Occipital lobe (tissue), 3 donors: ENCODE measurements at places on chromosomes 3 and 15.

GRCh38 chr3:9681723-9682081 lies 21.9 kb upstream of the CPNE9 start:
- DNase-seq = no peak

DNA sequence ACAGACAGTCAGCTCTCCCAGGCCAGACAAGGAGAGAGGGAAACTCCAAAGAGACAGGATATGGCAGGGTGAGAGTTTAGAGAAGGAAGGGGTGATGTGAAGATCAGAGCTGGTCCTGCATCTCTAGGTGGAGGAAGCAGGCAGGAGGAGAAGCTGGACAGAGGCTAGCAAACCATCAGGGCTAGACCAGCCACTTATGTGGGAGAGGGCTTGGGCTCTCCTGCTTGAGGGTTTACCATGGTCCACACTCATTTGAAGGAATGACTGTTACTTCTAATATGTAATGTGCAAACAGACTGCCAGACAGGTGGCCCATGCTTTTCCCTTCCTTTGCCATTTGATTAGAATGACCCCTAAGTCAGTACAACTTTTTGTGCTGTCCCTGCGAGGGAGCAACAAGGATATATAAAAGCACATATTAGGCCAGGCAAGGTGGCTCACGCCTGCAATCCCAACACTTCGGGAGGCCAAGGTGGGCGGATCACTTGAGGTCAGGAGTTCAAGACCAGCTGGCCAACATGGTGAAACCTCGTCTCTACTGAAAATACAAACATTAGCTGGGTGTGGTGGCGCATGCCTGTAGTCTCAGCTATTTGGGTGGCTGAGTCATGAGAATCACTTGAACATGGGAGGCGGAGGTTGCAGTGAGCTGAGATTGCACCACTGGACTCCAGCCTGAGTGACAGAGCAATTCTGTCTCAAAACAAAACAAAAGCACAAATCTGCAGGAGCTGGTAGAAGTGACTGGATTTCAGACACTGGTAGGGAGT lies 41.0 kb upstream of the MANF start:
- no peak for DNase-seq

GRCh38 chr3:123984350-123984749 lies 7.6 kb downstream of the ROPN1 start:
- DNase-seq = no peak

GRCh38 chr15:73996939-73997338 lies 2.4 kb downstream of the PML start:
- no peak for DNase-seq

DNA sequence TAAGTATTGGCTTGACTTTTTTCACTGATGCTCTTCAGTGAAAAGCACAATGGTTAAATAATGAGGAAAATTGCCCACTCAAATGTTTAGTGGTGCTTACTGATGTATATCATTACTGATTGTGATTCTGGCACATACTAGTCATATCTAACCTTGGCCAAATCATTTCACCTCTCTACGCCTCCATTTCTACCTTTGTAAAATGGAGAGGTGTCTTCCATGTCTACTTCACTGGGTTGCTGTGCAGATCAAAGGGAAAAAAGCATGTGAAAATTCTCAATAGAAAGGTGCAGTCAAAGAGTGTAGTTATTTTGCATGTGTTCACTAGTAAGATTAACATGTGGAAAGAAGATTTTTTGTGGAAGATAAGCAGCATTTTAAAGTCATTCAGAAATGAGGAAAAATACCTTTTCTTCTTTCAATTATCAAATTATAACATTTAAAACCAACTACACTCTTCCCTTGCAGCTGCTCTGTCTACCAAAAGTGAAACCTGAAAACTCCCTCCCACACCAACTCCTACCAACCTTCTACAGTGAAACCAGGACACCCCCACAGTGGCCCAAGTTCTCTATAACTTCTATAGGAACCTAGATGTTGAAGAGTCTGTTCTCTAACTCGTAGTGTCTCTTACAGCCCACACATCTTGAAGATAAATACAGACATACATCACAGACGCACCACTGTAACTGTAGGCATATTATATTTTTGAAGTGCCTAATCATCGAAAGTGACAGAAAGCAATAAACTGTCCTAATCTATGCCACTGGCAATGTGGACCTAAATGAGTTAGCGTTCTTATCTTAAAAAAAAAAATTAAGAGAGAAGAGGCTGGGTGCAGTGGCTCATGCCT lies 1.4 kb downstream of the CD200R1 start:
- no peak for DNase-seq

DNA sequence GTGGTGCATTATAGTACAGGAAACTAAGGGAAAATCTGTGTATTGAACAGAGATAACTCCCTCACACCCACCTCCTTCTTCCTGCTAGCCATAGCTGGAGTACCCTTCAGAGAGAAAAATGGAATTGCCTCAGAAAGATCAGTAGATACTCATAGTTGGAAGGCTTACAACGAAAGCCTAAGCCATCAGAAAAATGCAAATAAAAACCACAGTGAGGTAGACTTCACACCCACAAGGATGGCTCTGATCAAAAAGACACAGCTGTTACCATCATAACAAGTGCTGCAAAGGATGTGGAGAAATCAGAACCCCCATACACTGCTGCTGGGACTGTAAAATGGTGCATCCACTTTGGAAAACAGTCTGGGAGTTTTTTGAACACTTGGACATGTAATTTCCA lies 7.4 kb upstream of the DLG1 start:
- DNase-seq = no peak

- DNase-seq = no peak
Observed at GRCh38 chr3:150697646-150698045, 6.1 kb downstream of the ERICH6 start.

DNA sequence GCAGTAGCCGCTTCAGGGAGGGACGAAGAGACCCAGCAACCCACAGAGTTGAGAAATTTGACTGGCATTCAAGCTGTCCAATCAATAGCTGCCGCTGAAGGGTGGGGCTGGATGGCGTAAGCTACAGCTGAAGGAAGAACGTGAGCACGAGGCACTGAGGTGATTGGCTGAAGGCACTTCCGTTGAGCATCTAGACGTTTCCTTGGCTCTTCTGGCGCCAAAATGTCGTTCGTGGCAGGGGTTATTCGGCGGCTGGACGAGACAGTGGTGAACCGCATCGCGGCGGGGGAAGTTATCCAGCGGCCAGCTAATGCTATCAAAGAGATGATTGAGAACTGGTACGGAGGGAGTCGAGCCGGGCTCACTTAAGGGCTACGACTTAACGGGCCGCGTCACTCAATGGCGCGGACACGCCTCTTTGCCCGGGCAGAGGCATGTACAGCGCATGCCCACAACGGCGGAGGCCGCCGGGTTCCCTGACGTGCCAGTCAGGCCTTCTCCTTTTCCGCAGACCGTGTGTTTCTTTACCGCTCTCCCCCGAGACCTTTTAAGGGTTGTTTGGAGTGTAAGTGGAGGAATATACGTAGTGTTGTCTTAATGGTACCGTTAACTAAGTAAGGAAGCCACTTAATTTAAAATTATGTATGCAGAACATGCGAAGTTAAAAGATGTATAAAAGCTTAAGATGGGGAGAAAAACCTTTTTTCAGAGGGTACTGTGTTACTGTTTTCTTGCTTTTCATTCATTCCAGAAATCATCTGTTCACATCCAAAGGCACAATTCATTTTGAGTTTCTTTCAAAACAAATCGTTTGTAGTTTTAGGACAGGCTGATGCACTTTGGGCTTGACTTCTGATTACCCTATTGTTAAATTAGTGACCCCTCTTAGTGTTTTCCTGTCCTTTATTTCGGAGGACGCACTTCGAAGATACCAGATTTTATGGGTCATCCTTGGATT lies at the start of gene MLH1:
MLH1 (plus strand) TSS at position 193 of the 958 bp plus-strand sequence; CDS start at position 223, 30 bp downstream.
- no peak for DNase-seq

GRCh38 chr3:46672349-46672695 lies 21.2 kb downstream of the ALS2CL start:
- DNase-seq = no peak

GRCh38 chr3:11582191-11582968 lies 61.3 kb downstream of the VGLL4 start:
- peak; percentile 75 for DNase-seq

GRCh38 chr3:111650378-111651275 lies 55.5 kb upstream of the ZBED2 start:
- DNase-seq = no peak

DNA sequence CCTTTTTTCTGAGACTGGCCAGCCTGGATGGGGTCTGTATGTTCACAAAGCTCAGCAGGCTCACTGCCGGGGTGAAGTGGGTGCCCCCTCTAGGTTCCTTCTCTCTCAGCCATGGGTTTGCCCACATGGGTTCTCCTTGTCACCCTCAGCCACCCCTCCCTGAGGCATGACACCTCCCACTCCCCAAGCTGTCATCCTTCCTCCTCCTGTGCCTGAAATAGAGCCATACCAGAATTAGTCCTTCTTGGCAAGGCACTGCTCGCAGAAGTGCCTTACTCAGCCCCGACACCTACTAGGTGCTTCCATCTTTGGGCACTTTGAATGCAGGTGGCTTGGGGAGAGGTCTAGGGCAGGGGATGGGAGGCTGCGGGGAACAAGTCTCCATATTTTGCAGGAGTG lies 62.9 kb upstream of the SEC13 start:
- DNase-seq = peak; percentile 53

DNA sequence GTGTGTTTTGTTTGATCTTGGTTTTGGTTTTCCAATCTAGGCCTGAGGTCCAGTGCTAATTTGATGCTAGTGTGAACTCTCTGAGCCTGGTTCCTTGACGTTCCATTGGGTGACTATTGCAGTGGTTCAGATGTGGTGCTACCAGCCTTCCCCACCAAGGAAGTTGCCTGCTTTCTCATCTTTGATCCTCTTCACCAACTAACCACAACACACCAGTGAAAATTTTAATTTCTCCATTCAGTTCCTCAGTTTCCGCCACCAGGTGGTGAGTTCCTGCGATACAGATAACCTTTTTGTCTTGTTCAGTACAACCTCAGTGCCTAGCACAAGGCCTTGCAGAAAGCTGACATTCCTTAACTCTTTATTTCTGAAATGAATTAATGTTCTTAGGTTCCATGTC lies 337.4 kb upstream of the TPRG1 start:
- no peak for DNase-seq

DNA sequence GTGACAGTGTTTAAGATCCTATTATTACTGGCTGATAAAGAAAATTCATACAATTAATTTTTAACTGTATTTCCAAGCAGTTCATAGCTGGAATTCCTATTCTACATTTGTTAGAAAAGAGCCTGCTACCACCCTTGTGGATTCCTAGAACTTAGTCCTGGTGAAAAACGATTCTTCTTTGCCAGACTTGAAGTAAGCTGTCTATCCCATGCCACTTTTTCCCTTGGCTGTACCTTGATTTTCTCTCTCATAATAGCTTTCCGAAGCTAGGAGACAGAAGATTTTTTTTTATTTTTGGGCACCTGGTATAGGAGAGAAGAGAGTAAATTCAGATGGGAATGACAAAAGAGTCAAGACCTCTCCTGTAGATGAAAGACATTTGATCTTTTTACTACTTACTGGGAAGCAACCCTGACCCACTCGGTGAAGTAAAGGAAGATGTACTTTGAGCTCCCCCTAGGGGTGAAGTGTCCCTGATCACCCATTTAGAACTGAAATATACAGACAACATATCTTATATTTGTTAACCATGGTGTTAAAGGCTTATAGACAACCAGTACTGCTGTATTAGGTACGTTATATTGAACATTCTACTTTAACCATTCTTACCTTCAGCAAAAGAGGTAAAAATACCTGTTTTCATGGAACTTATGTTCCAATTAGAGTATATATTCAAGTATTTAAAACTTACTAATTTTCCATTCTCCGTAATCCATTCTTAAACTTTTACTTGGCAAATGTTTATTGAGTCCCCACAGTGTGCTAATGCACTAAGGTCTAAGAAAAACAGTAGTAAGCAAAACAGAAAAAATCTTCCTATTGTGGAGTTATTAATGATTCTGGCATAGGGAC lies 36.2 kb upstream of the C3orf38 start:
- DNase-seq = peak; percentile 3

GRCh38 chr3:156819842-156820691 lies 6.1 kb upstream of the LEKR1 start:
- no peak for DNase-seq

GRCh38 chr3:147864754-147865354 lies 455.7 kb downstream of the ZIC1 start:
- DNase-seq = no peak

- no peak for DNase-seq
Observed at GRCh38 chr3:11168881-11169805, 14.8 kb downstream of the HRH1 start.

DNA sequence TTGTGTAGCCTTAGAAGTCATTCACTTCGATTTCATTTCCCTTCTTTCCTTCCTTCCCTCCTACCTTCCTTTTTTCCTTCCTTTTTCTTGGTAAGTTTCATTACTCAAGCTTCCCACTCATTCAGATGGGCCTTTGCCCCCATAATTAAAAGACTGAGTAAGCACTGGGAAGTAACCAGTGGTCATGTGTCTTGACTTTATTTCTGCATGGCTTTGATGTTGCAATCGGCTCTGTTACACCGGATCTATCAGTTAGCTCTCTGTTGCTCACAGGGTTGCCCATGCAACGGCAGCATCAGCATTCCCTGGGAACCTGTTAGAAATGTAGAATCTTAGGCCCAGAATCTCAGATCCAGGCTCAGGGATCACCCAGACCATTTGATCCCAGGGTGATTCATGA lies 25.6 kb upstream of the LARS2 start:
- DNase-seq = no peak

- no peak for DNase-seq
Observed at GRCh38 chr3:128071771-128072453, 19.7 kb downstream of the SEC61A1 start.

DNA sequence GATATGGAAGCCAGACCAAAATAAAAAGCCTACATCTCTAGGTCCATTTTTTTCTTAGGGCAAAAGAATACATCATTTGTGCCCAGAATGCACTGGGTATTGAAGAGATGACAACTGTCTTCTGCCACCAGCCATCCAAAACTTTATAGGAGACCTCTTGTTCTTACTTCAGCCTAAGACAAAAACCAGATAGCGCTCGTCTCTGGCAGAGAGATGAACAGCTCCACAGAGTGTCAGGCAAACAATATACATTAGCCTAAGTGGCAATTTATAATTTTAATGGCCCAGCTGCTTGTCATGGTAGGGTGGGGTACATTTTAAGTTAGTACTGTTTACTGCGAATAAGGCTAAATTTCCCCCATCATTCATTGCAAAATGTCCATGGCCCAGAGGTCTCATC lies 38.9 kb upstream of the PIAS1 start:
- no peak for DNase-seq

- DNase-seq = peak; percentile 28
Observed at GRCh38 chr15:90001062-90001682, at the start of gene ZNF710. ZNF710 (plus strand) TSS chr15:90001324; CDS start chr15:90067138, 65,814 bp downstream.

DNA sequence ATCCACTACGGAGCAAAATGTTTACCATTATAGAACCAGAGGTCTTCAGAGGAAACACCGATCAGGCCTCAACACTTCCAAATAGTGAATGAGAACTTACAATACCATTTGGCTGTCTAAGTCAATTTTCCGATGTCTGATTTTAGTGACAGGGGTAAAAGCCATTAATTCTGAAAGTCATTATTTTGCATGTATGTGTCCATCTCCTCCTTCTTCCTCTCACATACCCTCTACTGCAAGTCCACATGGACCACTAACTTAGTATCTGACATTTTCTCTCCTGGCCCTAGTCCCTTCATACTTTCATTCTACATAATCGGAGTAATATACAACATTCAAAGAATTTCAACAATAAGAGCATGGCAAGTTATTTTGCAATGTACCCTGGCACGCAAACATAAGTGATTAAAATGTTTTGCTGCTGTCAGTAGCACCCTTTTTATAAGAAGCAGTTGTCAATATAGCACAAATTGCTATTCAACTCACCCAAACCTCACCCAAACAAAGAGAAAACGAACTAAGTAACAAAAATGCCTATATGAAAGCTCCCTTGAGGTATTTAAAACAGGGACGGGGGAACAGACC lies 1.9 kb downstream of the TOP2B start:
- DNase-seq = no peak
